ENCODE measurements at places on chromosomes 2 and 18.

- no peak for DNase-seq
Observed at GRCh38 chr18:59268721-59269562, 4.3 kb downstream of the RAX start.

- DNase-seq = no peak
Observed at GRCh38 chr2:173898996-173899395, 66.2 kb downstream of the SP3 start.

- DNase-seq = no peak
Observed at GRCh38 chr2:149903626-149904025, 316.1 kb upstream of the MMADHC start.

- no peak for DNase-seq
Observed at GRCh38 chr18:59085797-59086196, 53.9 kb upstream of the SEC11C start.

GRCh38 chr2:14513903-14514302, 118.6 kb upstream of the LRATD1 start:
- no peak for DNase-seq
